ENCODE measurements at places on chromosomes 1 and 21.

DNA sequence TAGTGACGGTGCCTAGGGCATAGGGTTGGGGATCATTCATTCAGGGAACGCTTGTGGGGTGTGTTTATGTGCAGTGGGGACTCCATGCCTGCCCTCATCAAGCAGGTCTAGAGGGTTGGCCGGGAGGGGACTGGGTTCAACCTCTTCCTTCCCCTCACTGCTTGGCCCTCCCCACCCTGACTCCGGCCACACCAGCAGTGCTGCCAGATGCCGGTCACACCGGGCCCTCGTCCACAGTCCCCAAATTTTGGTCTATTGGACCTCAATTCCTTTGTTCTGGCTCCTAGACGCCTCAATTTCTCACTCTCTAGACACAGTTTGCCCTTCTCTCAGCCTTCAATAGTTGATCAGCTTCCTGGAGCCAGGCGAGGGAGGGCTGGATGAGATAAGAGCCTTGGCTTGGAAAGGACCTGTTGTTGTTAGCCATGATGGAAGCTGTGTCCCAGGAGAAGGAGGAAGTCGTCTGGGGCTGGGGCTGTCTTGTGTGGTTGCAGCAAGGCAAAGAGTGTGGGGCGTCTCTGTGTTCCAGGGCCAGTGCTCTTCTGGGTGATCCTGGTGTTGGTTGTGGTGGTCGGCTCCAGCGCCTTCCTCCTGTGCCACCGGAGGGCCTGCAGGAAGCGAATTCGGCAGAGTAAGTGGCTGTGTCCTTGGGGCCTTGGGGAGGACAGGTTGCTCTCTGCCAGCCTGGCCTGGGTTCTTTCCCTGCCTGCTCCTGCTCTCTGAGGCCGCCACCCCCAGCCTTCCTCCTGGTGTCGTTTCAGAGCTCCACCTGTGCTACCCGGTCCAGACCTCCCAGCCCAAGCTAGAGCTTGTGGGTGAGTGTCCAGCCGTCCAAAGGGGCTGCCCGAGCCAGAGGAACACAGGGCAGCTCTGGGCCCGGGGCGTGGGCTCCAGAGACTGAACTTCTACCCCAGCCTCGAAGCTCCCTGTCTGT is 41.1 kb upstream of the TNFRSF1B start:
- no peak for DNase-seq

- peak; percentile 48 for DNase-seq
Measured at GRCh38 chr21:34886240-34887104, 162.6 kb downstream of the RUNX1 start.

GRCh38 chr1:30750731-30751291 is 6.8 kb downstream of the LAPTM5 start:
- no peak for DNase-seq

DNA sequence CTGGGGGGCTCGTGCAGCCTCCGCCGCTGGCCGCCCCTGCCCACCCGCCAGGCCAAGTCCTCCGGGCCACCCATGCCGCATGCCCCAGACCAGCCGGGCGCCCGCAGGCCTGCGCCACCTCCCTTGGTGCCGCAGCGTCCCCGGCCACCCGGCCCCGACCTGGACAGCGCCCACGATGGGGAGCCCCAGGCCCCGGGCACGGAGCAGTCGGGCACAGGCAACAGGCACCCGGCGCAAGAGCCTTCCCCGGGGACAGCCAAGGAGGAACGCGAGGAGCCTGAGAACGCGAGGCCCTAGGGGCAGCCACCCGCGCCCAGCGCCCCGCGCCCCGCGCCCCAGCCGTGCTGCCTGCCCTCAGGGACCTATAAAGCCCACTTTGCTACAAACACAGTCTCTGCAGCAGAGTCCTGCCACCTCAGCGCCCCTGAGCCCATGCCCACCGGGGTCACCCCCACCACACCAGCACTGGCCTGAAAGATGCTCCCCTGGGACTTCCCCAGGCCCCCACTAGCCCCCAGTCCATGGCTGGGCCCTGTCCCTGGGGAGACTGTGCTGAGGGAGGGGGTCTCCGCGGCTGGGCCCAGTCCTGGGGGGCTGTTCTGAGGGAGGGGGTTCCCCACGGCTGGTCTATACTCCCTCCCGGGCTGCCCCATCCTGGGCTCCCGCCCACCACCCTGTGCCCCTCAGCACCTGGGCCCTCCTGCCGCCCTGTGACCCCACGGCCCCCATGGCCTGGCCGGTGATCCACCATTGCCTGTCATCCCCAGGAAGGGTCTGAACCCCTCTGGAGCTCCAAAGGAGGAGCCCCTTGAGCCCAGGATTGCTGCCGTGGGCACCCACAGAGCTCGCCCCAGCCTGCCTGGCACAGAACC is 8.6 kb downstream of the TNFRSF18 start:
- peak; percentile 9 for DNase-seq

- no peak for DNase-seq
Measured at GRCh38 chr1:146001709-146002108, 5.3 kb upstream of the TXNIP start.

GRCh38 chr1:227732586-227733308 is 2.4 kb downstream of the JMJD4 start:
- DNase-seq: no peak

- no peak for DNase-seq
Measured at GRCh38 chr1:228371741-228372182, 34.9 kb downstream of the TRIM11 start.

DNA sequence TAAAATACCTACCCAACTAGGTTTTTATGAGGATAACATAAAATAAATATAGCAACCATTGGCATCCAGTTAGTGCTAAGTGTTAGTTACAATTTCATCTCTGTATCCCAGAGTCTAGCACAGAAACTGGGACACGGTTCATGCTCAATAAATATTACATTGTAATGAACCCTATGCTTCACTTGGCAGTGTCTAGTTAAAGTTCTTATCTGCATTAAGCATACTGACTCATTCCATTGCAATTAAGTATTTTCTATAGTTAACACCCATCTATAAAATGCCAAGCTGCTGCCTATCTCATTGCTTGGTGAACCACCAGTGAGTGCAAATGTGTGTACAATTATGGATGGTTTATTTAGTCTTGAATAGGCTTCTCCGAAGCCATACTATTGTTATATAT is 15.2 kb downstream of the CHML start:
- DNase-seq: no peak

DNA sequence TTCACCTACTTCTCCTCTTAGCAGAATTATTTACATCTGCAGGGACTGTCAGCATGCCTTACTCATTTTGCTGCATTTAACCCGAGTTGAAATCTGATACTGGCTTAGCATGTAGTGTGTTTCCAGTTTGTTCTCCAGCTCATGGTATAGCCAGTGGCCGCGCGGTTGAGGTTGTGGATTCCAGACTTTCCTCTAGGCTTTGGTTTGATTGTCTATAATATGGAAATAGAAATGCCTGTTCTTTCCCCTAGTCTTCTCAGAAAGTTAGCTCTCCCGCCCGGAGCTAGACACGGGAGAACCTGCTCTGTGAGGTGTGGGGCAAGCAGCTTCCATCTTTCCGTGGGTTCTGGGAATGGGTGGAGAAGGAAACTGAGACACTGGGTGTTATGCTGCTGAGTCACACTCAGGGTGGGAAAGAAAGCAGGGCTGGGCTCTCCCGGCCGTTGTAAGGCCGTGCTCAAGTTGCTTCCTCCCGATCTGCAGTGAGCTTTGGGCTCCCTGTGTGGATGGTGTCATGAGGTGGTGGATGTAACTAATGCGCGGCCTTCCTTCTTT is 206.8 kb upstream of the TMEM51 start:
- no peak for DNase-seq

DNA sequence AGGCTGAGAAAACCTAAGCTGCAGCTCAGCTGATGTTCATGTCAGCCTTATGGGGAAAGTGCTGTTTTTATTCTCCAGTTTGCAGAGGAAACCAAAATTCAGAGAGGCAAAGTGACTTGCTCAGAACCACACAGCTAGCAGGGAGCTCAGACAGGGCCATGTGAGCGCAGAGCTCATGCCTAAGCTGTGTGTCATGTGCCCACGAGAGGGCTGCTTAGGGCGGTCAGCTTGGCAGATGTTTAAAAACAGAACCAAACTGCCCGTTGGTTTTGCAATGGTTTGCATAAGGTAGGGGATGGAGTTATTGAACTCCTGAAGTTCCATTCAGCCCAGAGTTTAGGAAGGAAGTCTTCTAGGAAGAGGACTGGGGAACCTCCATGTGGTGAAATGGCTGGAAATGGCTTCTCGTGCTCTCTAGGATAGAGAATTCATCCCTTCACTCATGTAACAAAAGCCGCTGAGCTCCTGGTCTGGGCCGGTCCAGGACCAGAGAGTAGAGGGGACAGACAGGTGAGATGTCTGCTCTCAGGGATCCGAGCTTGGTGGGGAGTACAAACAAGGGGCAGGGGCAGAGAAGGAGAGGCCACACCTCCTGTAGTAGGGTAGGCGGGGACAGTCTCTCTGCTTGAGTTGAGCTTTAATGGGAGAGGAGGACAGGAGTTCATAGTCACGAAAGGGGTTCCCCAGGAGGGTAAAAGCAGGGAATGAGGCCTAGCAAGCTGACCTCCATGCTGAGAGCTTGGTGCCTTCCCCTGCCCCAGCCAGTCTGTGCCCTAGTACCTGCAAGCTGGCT is 46.9 kb downstream of the ARHGEF10L start:
- no peak for DNase-seq

DNA sequence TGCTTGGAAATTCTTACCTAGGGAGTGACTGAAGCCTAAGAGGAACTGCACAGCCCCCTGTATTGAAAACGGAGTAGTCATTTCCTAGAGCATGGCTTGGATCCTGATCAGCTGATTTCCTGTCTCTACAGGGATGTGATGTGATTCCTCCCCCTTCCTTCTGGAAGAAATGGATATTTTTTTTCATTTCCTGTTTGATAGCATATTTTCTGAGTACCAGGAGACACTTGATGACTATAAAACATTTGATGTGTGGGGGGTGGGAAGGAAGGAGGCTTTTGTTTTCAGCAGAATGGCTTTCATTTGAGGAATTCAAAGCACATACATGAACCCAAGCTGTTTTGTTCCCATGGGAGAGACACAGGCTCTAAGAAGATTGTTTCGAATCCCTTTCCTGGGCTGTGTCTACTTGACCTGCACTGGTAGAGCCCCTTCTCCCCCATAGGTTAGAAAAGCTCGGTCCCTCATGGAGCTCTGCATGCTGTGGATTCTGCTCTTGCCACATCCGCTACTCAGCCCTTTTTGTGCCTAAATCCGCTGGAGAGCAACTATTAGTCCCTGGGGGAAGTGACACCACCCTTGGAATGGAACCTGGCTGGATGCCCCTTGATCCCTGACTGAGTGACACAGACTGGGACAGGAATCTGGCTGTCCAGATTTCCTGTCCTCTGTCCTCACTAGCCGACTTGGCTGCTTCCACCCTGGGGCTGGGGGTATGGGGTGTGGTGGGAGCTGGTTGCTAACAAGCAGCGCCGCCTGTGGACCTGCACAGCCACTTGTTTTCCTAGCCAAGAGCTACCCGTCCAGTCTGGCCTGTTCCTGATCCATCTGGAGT is 71.8 kb upstream of the MACF1 start:
- no peak for DNase-seq

GRCh38 chr1:93437976-93438605 is 9.8 kb upstream of the FNBP1L start:
- no peak for DNase-seq

- no peak for DNase-seq
Measured at GRCh38 chr21:27528697-27529096, 561.8 kb upstream of the ADAMTS5 start.

GRCh38 chr1:94734963-94735901 is 84.9 kb upstream of the SLC44A3 start:
- no peak for DNase-seq

GRCh38 chr1:167012570-167012969 is 23.5 kb downstream of the MAEL start:
- DNase-seq: no peak

DNA sequence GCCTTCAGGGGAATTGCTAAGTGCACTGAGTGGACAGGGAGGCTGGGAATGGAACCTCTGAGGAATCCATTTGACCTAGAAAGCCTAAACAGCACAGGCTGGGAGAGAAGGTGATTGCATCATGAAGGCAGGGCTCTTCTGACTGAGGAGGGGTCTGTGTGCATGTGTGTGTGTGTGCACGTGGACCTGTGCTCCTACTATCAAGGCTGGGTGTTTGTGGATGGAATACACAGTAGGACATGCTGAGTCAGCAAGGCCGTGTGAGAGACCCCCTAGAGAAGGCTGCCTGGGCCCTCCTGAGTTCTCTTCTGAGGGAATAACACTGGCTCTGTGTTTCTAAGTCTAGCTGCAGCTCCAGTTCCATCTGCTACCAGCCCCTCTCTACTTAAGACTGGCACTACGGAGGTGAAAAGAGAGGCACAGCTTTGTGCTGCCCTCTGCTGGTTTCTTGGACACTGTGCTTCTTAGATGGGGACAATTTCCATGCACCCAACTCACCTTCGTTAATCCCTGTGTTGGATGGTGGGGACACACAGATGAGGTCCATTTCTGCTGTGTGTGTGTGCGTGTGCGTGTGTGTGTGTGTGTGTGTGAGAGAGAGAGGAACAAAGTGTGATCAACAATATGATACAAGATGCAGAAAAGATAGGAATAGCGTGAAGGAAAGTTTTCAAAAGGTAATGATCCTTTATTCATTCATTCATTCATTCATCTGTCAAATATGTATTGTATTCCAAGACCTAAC is 6.2 kb upstream of the EFCAB14 start:
- DNase-seq: peak; percentile 79

DNA sequence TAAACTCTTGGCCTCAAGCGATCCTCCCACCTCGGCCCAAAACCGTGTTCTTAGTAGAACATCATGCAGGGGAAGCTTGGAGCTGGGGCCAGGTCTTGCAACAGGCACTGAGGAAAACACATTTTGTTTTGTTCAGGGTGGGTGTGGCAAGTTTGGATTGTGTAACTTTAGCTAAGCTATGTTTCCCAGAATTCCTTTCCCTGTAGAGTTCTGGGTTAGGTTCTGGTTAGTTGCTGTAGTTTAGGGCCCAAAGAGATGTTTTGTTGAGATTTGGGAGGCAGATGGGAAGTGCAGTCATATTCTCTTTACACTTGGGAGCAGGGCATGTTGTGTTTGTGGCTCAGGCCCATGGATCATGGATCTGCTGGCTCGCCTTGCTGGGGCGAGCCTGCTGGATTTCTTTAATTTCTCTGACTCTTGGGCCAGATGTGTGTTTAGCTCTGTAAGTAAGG is 24.0 kb downstream of the PLA2G5 start:
- DNase-seq: no peak

DNA sequence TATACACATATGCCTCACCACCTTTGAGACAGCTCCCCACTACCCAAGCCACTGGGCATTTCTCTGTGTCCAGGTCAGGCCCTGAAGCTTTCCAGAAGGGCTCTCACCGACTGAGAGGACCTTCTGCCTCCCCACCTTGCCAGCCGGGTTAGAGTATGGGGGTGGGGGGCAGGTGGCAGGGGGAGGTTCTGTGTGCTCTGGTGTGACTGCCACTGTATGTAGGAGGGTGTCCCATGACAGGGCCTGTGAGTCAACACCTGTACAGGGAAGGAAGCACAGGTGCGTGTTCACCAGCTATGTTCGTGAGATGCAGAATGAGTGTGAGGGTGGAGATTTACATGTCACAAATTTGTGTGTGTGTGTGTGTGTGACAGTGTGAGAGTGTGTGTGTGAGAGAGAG is 7.0 kb downstream of the AHDC1 start:
- DNase-seq: no peak
